Spleen (tissue), 13 donors: ENCODE measurements at places on chromosomes 7 and 10. TPM values are rescaled to one million over a fixed set of nuclear protein-coding genes. Genes with fewer than 3 reads are reported as not detected.
A peak's percentile ranks its signal among the peaks of the same experiment; 100 is the strongest.

Gene FIGNL1
- polyA plus RNA-seq: 5.0 TPM

DNA sequence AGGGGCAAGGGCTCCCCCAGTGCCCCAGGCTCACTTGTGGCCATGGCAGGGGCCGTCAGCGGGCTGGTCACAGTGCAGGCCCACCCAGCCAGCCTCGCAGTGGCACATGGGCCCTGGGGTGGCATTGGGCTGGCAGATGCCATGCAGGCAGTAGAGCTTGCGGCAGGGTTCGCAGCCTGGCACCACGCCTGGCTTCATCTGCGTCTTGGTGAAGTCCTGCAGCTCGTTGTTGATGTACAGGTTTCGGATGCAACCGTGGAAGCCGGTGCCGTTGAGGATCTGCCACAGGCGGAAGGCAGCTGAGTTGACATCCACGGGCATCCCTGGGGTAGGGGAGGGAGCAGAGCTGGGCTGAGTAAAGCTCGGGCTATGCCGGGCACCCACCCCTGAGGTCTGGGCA is 170.6 kb downstream of the LCOR start:
- DNase-seq: no peak

DNA sequence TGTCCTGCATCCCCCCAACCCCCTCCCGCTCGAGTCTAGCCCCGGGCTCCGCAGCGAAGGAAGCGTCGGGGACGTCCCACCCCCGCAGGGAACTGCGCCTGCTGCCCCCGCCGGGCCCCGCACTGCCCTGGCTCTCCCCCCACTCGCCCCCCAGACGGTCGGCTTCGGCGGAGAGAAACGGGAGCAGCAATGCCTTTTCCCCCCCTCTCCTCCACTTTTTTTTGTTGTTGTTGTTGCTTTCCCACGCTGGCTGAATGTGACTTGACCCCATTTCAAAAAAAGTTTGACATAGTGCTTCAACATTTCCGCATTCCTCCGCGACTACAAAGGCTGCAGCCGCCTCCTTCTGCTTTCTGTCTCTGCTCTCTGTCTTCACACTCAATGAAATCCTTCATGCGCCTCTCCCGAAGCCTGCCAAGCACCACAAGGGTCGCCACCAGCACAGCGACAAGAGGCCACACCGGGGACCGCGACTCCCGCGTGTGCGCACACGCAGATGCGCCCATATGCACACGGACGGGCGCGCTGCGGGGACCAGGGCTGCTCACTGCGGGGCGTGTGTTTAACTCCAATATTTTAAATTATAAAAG is 1.0 kb downstream of the CDK6 start:
- peak; percentile 92 for DNase-seq

- no peak for DNase-seq
Measured at GRCh38 chr7:158777793-158778192, 51.5 kb downstream of the ESYT2 start.

DNA sequence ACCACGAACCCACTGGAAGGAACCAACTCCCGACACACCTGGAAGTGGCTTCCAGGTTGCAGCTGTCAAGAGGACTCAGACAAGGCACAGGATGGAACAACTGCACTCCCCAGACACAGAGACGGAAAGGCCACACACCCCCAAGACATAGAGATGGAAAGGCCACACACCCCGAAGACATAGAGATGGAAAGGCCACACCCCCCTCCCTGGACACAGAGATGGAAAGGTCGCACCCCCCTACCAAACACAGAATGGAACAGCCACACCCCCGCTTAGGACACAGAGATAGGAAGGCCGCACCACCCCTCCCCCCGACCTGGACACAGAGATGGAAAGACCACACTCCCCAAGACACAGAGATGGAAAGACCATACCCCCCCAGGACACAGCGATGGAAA is 7.6 kb downstream of the ZNF511 start:
- no peak for DNase-seq

DNA sequence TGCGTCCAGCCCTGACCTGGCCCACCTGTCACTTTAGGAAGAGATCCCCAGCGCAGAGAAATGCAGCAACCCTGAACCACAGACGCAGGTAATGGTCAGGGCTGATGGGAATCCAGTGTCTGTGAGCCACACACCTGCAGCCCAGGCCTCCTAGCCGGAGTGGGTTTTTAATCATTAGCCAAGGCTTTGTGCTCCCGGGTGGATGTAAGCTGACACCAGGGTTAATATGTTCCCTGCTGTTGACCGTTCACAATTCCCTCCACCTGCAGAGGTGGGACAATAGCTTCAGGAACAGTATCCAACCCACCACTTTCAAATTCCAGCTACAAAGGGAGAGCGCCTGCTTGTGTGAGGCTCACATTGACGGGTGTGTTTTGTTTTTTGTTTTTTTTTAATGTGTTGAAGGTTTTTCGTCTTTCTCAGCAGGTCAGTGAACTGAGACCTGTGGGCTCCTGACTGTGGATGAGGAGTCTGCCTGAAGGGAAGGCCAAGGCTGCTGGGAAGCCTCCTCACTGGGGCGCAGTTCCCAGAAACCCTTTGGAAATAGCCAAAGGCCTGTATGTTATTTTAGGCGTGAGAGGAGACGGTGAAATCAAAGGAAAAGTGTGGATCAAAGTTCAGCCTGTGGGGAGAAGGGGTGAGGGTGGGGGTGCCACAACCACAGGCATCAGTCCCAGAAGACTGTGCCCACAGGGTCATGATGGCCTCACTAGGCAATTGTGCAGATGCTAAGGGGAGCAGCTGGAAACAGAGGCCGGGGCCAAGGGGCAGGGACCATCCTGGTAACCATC is 111.1 kb downstream of the TNS3 start:
- DNase-seq: no peak

GRCh38 chr7:125561006-125561405 is 631.4 kb upstream of the POT1 start:
- no peak for DNase-seq

DNA sequence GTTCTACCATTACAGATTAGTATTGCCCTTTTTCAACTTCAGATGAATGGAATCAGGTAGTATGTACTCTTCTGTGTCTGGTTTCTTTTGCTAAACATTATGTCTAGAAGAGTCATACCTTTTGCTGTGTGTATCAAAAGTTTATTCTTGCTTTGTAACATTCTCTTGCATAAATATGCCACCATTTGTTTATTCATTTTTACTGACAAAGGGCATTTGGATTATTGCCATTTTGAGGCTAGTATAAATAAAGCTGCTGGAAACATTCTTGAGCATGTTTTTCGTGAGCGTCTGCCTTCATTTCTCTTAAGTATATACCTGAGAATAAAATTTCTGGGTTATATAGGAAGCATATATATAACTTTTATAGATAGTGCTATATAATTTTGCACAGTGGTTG is 121.7 kb upstream of the CSTF2T start:
- DNase-seq: no peak

DNA sequence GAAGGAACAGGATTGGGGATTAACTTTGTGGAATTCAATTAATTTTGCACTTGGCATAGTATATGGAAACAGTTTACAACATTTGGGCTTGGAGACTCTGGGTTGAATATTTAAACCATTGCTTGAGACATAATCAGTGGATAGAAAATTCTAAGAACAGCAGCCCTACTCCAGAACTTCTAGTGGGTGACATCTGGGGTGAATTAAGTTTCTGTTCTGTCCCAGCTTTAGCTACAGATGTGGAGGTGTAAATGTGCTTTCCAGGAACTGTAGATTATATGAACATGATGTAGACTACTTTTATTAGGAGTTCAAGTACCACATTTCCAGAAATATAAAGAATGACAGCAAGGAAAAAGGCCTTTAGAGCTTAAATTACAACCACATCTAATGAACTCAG is 51.9 kb upstream of the SKAP2 start:
- DNase-seq: no peak

GRCh38 chr10:99938563-99938962 is 71.2 kb downstream of the DNMBP start:
- DNase-seq: no peak
